GM12892 (cell line): ENCODE measurements at places on chromosomes 16 and 17.

GRCh38 chr17:7416323-7416722 is 3.8 kb upstream of the SPEM1 start:
- DNase-seq = no peak

- DNase-seq = no peak
Measured at GRCh38 chr17:48871551-48872351, 20.8 kb upstream of the ATP5MC1 start.

DNA sequence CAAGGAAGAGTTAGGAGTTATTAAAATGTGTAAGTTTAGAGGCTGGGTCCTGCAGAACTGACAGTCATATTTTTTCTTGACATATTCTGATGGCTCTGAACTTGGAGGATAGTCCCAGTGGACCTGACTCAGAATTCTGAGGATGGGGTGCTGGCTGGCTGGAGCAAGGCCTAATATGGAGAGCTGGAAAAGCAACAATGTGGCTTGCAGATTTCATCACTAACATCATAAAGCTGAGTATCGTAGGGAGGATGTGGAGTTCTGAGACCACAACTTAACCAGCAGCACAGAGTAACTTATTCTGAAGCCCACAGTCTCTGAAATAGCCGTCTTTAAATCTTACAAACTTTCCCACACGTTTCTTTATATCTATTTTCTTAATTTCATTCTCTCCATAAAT is 2.3 kb downstream of the KRTAP1-5 start:
- DNase-seq = no peak

GRCh38 chr17:67478401-67479041 is 101.4 kb downstream of the PITPNC1 start:
- no peak for DNase-seq

DNA sequence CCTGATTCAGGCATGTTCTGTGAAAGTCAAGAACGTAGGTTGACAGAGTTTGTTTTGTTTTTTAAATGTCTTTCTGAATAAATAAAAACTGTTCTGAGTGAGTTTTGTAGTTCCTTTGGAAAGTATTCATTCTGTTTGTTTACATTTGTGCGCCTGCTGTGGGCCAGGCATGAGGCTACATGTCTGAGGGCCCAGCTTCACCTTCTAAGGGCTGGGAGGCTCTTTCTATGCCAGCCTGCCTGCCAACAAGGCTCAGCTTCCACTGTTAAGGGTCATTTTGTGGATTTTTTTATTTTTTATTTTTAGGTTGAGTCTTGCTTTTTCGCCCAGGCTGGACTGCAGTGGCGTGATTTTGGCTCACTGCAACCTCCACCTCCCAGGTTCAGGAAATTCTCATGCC is 6.1 kb downstream of the WWOX start:
- no peak for DNase-seq

DNA sequence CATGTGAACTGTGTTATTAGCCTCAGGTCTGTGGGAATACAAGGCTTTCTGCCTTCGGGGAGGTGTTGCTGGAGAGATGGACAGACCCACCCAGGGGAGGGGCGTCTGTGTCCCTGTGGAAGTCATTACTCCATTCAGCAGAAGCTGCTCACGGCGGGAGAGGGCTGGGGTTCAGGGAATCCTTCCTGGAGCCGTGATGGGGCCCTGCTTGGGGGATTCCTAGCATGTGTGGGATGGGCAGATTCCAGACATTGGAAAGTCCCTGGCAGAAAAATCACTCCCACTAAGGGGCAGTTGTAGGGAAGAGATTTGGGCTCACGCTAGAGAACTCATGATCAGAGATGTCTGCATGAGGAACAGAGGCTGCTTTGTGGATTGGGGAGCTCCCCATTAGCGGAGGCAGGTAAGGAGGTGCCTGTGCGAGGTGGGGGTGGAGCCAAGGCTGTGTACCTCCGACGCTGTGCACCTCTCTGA is 56.3 kb upstream of the IL34 start:
- no peak for DNase-seq

DNA sequence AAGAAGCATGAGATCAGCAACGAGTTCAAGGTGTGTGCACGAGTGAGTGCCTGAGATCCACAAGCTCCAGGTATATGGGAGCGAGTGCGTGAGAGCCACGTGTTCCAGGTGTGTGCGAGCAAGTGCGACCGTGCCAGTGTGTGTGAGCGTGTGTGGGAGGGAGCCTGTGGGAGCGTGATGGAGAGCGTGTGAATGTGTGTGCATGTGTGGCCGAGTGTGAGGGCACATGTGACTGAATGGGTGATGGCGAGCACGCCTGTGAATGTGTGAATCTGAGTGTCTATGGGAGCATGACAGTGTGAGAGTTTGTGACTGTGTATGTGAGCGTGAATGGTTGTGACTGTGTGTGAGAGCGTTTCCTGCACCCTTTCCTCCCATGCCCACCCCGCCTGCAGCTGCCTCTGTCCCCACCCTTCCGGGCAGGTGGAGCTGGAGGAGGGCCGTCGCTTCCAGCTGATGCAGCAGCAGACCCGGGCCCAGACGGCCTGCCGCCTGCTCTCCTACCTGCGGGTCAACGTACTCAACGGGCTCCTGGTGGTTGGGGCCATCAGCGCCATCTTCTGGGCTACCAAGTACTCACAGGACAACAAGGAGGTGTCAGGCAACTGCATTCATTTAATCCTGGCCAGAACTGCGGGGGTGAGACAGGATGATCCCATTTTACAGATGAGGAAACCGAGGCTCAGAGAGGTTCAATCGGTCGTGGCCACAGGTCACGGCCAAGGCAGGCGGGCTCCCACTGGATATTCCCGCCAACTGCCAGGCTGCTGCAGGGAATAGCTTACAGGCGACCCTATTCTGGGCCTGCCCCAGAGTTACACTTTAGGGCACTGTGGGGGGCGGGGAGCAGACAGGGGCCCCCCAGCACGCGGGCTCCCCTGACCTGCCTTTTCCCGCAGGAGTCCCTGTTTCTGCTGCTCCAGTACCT is 3.7 kb downstream of the TMC8 start:
- no peak for DNase-seq

- DNase-seq = no peak
Measured at GRCh38 chr17:73550556-73550955, 93.7 kb downstream of the SDK2 start.
